ENCODE measurements at places on chromosomes 6 and 20. TPM values are rescaled to one million over a fixed set of nuclear protein-coding genes. Genes with fewer than 3 reads are reported as not detected.

RTF2 gene
- 88.7 TPM for total RNA-seq

MYB gene
- total RNA-seq = 0.08 TPM

TCP11 gene
- total RNA-seq = not detected

DNA sequence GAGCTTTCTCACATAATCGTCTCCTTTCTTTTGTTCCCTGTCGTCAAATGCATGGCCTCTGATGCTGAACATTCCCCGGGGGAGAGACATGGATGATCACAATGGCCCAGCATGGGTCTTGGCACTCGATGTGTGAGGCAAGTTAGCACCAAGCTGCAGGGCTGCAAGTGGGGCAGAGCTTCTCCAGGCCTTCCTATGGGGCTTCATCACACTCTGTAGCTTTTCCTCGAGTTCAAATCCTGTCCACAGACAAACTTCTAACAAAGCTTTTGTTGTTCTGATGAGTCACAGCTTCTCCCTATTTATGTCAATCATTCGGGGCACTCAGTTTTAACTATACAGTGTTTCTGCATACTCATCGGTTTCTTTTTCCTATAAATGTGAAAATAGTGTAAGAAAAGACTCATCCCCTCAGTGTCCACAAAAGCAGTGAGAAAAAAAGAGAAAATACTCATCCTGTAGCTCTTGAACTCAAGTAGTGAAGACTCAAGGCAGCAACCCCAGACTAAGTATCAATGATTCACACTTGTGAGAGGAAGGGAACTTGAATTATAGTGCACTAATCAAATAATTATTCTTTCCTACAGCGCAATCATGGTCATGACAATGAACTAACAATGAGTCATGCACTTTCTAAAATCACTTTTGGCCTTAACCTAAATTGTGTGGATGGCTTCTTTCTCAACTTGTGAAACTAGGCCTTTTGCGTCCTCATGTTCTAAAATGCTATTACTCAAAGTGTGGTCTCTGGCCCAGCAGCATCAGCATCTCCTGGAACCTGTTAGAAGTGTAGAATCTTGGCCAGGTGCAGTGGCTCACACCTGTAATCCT is 68.4 kb upstream of the NOX3 start:
- no peak for DNase-seq

DNA sequence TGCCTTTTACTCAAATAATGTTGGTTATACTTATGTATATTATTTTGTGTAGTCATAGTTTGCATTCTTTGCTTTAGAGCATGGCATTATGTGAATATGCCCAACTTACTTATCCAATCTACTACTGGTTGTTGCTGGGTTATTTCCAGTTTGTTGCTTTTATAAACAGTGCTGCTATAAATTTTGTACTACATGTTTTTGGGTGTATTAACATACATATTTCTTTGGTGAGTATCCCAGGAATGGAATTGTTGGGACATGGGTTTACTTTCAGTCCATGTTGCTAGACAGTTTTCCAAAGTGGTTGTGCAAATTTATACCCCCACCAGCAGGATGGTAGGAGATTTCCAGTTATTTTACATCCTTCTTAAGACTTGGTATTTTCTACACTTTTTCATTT is 157.1 kb upstream of the THEMIS start:
- DNase-seq = no peak

Measured in left ventricle myocardium inferior (tissue), 1 donor.